Erythroblast (primary cell): ENCODE measurements at places on chromosomes 5 and 9.

DNA sequence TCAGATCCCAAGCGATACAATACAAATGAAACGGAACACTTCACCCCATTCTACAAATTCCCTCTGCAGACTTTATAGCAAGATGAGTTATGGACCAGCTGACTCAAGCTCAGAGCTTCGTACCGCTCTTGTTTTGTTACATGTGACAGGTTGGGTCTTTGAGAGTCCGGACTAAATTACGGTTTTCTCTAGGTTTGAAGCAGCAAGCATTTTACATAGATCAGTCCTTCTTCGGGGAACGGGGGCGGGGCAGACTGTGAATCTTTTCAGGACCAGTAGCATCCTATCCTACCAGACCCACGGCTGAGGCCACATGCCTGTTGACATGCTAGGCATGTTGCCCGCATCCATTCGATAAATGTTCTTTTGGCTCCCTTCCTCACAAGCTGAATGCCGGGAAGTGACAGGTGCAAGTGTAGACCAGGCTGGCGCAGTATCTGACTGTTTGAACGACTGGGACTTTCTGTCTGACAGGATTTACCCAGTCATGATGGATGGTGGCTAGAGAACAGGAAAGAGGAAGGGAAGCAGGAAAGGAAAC lies 811.0 kb upstream of the GRAMD2B start:
- DNase-seq = no peak

DNA sequence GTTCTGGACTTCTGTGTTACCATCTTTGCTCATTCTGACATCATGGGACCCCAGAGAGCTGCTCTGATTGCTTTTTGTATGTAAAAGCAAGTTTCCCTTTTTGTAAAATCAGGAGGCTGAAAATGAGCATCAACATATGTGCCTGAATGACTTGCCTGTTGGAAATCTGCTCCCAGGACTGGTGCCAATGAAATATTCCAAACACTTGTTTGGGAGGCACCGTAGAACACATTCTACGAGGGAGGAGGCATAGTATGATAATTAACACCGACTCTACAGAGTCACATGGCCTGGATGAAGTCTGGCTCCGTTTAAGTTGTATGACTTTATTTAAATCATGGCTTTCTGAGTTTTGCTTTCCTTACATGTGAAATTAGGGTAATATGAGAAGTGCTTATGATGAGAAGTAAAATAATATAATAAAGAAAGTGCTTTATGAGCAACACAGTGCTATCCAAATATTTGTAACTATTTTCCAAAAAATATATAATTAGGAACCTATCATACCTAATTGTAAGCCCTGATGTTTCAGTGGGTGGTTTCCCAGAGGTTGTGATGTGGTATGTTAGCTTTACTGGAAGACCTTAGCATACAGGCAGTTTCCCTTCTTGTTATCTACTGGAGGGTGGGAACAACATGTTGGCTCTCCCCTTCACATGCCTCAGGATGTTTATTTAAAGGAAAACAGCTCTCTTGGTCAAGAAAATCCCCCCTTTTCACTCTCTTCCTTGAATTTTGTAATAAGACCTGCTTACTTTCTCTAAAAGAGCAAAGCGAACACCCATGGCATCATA lies 238.1 kb downstream of the FBXL7 start:
- no peak for DNase-seq

GRCh38 chr9:135724186-135724787 lies 22.3 kb downstream of the KCNT1 start:
- DNase-seq = no peak

GRCh38 chr5:90437663-90438062 lies 28.1 kb upstream of the CETN3 start:
- no peak for DNase-seq

GRCh38 chr9:131011274-131012022 lies 2.5 kb downstream of the LAMC3 start:
- no peak for DNase-seq

GRCh38 chr5:172506921-172507320 lies 52.6 kb upstream of the SH3PXD2B start:
- DNase-seq = no peak

- DNase-seq = no peak
Measured at GRCh38 chr5:136011414-136012001, 17.3 kb upstream of the TGFBI start.

DNA sequence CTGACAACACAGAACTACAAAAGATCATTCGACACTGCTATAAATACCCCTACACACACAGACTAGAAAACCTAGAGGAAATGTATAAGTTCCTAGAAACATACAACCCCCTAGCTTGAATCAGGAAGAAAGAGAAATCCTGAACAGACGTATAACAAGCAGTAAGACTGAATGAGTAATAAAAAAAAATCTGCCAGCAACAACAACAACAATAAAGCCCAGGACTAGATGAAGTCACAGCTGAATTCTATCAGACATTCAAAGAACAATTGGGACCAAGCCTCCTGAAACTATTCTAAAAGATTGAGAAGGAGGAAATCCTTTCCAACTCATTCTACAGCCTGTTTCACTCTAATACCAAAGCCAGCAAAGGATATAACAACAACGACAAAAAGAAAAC lies 68.2 kb upstream of the SLIT3 start:
- DNase-seq = no peak

- no peak for DNase-seq
Measured at GRCh38 chr5:141848744-141849414, 29.3 kb downstream of the PCDH1 start.

GRCh38 chr5:108148715-108149139 lies 233.2 kb downstream of the FBXL17 start:
- no peak for DNase-seq

DNA sequence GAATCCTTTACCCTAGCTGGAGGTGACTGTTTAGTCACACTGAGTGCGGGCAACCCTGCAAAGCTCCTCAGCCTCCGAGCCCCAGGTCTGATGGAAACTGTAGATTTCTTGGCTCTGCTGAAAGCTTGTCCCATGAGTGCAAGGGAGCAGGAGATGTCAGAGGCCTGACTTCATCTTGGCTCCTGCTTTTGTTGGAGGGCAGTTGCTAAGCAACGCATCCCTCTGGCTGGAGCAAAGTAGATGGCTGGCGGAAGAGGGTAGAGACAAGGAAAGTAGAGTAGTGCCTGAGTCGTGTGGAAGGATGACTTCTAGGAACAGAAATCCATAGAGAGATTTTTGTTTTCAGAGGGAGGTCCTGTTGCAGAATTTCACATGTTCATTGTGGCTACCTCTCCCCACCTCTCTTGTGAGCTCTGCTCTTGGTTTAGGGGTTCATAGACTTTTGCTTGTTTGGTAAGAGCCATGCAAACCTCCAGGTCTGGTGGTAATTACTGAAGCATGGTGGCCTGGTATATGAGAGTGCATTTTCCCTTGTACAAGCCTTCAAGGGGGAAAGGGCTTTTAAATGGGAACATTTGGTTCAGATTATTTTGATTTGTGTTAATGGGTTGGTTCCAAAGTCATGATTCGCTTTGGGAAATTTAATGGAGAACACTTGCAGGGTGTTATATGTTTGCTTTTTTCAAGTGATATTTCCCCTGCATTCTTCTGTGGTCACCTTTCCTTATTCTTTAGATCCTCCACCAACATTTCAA lies 71.5 kb downstream of the ARHGAP26 start:
- no peak for DNase-seq

DNA sequence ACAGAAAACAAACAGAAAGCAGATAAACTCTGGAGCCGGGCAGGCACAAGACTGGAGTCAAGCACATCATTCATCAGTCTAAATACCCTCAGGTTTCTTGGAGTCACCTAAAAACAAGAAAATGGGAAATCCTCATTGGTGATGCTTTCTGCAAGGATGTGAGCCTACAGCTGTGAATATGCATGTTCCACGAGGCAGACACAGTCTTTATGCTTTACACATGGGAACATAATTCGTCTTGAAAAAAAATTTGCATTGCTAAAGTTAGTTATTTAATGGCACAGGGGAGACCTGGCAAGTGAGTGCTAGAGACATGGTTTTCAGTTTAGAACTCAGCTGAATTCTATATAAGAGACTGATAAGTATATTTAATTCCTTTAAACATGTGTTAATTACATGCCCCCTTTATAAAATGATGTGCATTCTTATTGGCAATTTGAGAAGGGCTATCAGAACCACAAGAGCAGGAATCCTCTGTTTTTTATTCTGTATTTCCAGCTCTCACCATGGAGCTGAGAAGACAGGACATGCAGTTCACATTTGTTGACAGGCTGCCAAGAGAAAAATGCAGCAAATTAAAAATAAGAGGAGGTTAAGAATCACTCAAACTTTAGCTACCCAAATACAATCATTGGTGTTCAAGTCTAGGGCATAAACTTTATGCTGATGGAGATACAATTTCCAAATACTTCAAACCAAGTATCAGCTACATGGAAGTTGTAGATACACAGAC lies 438.0 kb upstream of the MPDZ start:
- no peak for DNase-seq

- DNase-seq = no peak
Measured at GRCh38 chr5:124544366-124545055, 201.9 kb downstream of the ZNF608 start.

DNA sequence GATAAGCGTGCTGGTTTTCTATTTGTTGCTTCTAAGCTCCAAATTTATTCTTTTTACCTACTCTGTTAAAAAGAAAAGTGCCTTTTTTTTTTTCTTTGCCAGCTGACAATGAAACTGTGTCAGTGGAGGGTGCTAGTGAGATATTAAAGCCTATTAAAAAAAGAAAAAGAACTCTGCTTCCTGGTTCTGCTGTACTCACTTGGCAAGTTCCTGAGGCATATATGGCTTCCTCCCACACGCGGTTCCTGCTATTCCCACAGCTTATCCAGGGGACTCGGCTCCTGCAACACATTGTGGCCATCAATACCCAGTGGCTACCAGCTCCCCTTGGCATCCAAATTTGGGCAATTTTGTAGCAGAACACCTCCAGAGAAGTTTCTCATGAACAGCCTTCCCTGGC lies 1977.7 kb upstream of the CDH9 start:
- DNase-seq = no peak

- DNase-seq = no peak
Measured at GRCh38 chr5:173557123-173557903, 59.1 kb downstream of the BOD1 start.

GRCh38 chr9:136606687-136607333 lies 55.9 kb upstream of the EGFL7 start:
- DNase-seq = no peak

GRCh38 chr9:79014929-79015699 lies 556.7 kb upstream of the TLE4 start:
- DNase-seq = no peak

DNA sequence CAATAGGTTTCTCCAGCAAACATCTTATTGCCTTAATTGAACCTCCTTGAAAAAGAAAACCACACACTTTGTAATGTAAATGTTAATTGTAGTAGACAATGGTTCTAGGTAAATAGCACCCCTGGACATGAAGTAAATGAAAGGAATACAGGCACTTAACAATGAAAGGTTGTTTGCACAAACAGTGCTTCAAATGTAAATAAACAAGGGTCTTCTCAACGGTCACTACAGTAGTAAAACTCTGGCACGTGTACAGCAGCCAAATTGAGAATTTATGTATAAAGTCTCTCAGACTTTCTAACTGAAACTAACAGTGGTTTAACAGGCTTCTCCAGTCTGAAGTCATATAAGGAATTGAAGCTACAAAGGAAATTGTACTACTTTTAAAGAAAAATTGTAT lies 218.3 kb downstream of the MEF2C start:
- DNase-seq = no peak

GRCh38 chr5:6545770-6546690 lies 86.8 kb downstream of the NSUN2 start:
- DNase-seq = no peak

DNA sequence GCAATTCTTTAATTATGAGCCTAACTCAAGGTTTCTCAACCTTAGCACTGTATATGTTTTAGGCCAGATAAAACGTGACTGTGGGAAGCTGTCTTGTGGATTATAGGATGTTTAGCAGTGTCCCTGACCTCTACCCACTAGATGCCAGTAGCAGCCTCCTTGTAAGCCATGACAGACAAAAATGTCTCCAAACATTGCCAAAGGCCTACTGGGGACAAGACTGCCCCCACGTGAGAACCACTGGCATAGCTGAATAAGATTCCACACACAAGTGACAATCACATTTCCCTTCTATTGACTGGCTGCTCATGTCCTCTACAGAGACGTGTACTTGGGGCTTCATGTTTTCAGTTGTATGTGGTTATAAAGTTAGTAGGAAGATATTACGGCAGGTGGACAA lies 55.4 kb downstream of the GOLM1 start:
- DNase-seq = peak; percentile 26

DNA sequence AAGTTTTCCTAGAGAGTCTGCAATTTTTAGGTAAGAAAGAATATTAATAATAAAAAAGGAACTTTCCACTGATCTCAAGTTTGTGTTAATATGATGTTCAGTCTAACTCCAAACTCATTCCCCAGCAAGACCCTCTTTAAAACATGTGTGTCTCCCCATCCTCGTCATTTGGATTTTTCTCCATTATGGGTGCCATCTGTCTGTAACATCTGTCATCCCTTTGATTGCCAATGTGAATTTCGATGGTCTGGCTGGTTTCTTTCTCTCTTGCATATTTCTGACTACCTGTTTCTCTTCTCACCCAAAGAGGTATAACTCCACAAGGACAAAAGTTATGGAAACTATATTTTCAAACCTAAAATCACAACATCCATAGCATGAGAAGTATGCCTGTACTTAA lies 4.4 kb downstream of the TAS2R1 start:
- DNase-seq = no peak

GRCh38 chr5:95884511-95884910 lies 62.0 kb upstream of the GLRX start:
- DNase-seq = peak; percentile 74
